ENCODE measurements at places on chromosomes 13 and 19.
A peak's percentile ranks its signal among the peaks of the same experiment; 100 is the strongest.

DNA sequence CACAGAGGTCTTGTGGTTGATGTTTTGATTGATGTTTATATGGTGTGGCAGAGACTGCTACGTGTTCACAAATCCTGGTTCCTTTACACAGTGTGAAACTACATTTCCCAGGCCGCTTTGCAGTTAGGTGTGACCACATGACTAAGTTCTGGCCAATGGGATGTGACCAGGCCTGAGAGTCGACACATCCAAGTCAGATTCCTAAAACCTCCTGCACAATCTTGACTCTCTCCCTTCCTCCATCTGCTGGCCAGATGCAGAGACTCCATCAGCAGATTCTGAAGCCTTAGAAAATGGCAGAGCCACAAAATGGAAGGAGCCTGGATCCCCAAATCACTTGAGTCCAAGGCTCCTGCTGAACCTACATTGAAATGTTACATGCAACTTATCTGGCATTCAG lies 12.6 kb downstream of the CD37 start:
- no peak for DNase-seq

DNA sequence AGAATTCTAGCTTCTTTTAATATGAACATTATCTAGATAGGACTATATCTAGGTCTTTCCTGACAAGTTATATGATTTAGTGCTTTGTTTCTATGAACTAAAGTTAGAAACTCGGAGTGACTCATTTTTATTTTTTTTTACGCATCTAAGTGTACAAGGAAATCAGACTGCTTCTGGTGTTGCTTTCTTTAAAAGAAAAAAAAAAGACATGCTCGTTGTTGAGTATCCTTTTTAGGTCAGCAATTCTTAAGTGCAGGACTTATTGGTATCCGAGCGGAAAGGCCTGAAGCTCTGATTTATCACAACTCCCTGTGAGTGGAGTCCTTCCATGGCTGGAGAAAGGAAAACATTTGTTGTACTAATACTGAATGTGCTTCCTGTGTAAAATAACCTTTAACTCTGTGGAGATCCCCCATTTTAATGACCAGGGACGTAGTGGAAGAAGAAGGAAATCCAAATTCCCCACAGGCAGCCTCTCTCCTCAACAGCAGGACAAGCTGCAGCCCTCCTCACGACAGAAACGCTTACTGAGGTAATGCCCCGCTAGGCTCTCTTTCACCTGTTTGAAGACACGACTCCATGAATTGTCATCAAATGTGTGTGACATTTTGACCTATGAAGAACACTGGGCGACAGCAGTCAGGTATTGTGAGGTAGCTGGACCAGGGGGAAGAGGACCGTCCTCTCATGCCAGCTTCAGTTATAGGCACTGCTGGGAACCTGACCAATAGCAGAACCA lies 17.9 kb upstream of the POMP start:
- no peak for DNase-seq

- DNase-seq, result no peak
Observed at GRCh38 chr19:1854039-1854541, 5.8 kb upstream of the REXO1 start.

DNA sequence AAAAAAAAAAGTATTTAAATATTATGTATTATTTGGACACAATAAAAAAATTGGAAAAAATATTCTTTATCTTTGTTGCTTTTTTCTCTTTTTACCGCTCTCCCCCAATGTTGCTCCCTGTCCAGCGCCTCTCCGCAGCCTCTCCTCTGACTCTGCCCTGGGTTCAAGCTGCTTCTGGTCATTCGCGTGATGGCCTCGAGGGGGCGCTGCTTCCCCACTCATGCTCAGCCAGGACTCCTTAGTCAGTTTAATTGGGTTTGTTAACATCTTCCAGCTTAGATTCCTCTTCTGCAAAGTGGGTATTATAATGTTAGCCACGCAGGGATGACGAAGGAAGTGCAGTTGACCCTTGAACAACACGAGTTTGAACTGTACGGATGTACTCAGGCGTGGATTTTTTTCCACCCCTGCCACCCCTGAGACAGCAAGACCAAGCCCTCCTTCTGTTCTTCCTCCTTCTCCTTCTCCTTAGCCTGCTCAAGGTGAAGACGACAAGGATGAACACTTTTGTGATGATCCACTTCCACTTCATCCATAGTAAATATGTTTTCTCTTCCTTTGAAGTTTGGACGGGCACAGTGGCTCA lies 4.9 kb upstream of the NWD1 start:
- DNase-seq, result peak; percentile 46

GRCh38 chr13:99041788-99042187 lies 63.9 kb upstream of the DOCK9 start:
- no peak for DNase-seq
